Stimulated activated naive CD8-positive, alpha-beta T cell treated with anti-CD3 and anti-CD28 coated beads, Interleukin-15, Interleukin-2, amounts not matched to agents 100 U/mL and 50 U/mL, for 24 hours (primary cell): ENCODE measurements at places on chromosomes 4 and X.

DNA sequence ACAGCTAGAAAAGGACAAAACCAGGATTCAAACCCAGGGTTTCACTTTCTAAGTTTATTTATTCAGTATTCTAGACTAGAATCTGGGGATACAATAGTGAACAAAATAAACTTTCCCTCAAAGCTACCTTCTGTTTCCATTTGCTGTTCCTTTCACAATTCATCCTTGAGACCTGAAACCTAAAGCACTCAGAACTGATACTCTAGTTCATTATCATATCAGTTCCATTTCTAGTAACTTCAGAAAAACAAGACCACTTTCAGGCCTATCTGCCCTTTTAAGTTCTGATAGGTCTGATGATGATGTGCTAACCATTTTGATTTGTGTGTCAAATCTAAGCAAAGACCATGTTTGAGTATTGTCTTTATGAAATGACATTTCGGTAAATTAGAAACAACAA lies 7.8 kb upstream of the XK start:
- DNase-seq: no peak

DNA sequence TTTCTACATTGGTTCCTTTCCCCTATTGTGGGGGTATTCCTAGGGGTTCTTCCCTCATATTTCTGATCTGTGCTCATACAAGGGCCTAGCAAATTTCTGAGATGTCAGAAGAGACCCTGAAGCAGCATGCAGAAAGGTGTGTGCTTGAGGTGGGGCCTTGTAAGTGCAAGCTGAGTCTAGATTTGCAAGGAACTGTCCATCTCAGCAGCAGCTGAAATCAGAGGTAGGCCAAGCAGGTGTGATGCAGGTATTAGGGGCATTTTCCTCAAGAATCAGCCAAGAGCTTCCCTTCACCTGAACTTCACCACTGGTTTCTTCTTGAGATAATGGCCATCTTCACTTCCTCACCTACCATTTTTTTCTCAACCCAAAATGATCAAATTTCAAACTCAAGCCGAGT lies 45.1 kb downstream of the ASB9 start:
- DNase-seq: no peak

GRCh38 chr4:140448830-140449229 lies 21.4 kb upstream of the CLGN start:
- DNase-seq: no peak

DNA sequence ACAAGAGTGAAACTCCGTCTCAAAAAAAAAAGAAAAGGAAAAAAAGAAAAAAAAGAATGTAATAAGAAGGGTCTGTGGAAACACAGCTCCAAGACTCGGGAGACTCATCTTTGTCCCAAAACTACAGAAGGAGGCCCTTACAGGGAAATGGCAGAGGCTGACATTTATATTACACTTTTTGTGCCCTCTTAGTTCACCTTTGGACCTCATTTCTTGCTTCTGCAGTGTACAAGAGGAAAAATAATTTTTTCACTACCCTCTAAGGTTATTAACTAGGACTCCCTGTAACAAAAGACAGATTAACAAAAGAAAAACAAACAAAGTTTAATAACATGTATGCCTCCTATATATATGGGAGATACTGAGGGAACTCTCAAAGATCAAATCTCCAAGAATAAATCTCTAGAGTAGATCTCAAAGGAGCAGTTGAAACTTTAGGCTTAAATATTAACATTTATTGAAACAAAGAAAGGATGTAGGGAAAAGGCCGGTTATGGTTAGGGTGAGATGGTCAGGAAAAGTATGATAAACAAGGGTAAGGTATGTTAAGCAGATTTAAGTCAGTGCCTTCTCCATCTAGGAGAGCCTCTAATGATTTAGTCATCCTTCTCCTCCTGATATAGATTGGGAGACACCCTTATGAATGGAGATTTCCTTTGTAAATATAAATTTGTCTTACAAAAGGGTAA lies 121.3 kb upstream of the JADE1 start:
- DNase-seq: no peak

DNA sequence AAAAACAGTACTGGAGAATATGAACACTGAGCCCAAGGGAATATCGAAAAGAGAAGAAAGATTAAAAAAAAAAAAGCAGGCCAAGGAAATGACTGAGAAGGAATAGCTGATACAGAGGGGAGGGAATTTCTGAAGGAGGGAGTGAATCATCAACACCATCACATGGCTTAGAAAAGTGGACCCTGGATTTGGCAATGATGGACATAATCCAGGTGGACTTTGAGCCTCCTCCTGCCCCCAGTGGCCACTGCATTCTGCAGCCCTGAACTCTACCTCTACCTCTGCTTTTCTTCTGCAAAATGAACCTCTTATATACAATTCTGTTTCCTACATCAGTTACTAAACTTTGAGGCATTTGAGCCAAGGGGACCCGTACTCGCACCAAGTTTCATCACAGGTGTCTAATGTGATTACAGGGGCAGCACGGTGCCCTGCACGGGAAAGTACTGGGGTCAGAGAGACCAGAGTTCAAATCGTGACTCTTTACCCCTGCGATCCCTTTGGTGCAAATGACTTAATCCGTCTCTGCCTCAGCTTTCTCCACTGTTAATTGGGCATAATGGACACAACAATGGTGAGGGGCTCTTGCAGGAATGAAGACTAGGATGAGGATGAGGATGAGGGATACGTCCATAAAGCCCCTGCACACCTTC lies 1.1 kb downstream of the OCIAD2 start:
- DNase-seq: no peak

- no peak for DNase-seq
Measured at GRCh38 chr4:141660880-141661279, 24.5 kb downstream of the IL15 start.
